CD4-positive, alpha-beta T cell (primary cell): ENCODE measurements at places on chromosomes 5 and 9. TPM values are rescaled to one million over a fixed set of nuclear protein-coding genes. Genes with fewer than 3 reads are reported as not detected.

NPR3 gene
- total RNA-seq, result not detected

C5orf52 gene
- total RNA-seq, result not detected

ERP44 gene
- 7.1 TPM for total RNA-seq

UBE2D2 gene
- total RNA-seq, result 164 TPM

SPATA31C1 gene
- not detected for total RNA-seq

SVEP1 gene
- total RNA-seq, result not detected

VLDLR gene
- 0.08 TPM for total RNA-seq

IL6ST gene
- 377 TPM for total RNA-seq

NFX1 gene
- 33.1 TPM for total RNA-seq

HSPA5 gene
- 280 TPM for total RNA-seq

RNF208 gene
- total RNA-seq, result 0.67 TPM

OSTF1 gene
- 32.8 TPM for total RNA-seq

FREM1 gene
- not detected for total RNA-seq

CDH6 gene
- total RNA-seq, result not detected

IL4 gene
- total RNA-seq, result not detected

WHRN gene
- total RNA-seq, result 20.5 TPM

MSMP gene
- not detected for total RNA-seq

TCOF1 gene
- 40.4 TPM for total RNA-seq

CARTPT gene
- total RNA-seq, result not detected

GABRA1 gene
- total RNA-seq, result not detected

POLR1E gene
- 28.9 TPM for total RNA-seq

NUTM2G gene
- not detected for total RNA-seq

CNTFR gene
- not detected for total RNA-seq

SPATA9 gene
- total RNA-seq, result not detected

FRMD3 gene
- 1.0 TPM for total RNA-seq

NHP2 gene
- total RNA-seq, result 44.5 TPM

CNTRL gene
- total RNA-seq, result 38.1 TPM

MPDZ gene
- total RNA-seq, result not detected

PTGES gene
- 0.38 TPM for total RNA-seq

TMEFF1 gene
- not detected for total RNA-seq

PRSS3 gene
- not detected for total RNA-seq

IFT74 gene
- 7.3 TPM for total RNA-seq

STING1 gene
- 155 TPM for total RNA-seq

CXXC5 gene
- 2.7 TPM for total RNA-seq

DMRTA1 gene
- total RNA-seq, result not detected

CMYA5 gene
- total RNA-seq, result 0.22 TPM

LCN1 gene
- total RNA-seq, result not detected

KCNN2 gene
- total RNA-seq, result not detected
